NCI-H1930 (cell line): ENCODE measurements at places on chromosomes 3 and 15.

DNA sequence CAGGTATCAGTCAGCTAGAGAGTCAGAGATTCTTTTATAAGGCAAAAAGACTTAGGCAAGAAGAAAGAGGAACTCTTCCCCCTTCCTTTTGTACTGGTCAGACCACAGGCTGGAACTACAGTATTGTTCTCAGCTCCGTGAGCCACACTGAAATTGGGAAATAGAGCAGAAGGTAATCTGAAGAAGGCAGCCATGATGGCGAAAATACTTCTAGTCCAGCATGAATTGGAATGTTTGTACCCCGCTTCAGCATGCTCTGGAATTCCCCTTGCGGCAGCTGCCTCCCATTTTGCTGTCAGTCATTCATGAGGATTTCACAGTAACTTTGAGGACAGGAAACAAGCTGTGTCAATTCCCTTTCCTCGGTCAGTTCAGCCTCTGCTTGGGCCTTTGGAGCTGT lies 96.2 kb downstream of the CORO2B start:
- no peak for DNase-seq

DNA sequence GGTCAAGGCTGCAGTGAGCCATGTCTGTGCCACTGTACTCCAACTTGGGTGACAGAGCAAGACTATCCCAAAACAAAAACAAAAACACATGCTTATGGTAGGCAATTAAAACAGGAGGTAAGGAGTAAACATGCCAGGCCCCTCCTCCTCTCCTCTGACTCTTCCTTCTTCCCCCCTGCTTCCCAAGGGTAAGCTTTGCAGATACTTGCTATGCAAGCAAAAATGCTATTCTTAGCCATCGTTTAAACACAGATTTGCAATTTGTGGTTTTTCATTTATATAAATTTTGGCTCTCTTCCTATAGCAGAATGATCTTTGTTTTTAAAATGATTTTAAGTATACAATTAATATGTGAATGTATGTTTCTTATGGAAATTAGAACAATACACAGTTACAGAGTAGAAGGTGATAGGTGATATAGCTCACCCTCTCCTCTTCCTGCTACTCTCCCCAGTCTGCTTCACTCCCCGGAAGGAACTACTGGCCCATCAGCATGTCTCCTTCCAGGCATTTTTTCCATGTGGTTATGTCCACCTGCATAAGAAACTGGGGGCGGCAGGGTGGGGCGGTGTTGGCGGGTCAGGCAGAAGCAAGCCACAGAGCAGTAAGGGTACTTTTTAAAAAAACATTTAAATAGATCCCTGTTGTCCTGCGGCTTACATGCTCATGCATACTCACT lies 42.1 kb downstream of the IGF1R start:
- no peak for DNase-seq

DNA sequence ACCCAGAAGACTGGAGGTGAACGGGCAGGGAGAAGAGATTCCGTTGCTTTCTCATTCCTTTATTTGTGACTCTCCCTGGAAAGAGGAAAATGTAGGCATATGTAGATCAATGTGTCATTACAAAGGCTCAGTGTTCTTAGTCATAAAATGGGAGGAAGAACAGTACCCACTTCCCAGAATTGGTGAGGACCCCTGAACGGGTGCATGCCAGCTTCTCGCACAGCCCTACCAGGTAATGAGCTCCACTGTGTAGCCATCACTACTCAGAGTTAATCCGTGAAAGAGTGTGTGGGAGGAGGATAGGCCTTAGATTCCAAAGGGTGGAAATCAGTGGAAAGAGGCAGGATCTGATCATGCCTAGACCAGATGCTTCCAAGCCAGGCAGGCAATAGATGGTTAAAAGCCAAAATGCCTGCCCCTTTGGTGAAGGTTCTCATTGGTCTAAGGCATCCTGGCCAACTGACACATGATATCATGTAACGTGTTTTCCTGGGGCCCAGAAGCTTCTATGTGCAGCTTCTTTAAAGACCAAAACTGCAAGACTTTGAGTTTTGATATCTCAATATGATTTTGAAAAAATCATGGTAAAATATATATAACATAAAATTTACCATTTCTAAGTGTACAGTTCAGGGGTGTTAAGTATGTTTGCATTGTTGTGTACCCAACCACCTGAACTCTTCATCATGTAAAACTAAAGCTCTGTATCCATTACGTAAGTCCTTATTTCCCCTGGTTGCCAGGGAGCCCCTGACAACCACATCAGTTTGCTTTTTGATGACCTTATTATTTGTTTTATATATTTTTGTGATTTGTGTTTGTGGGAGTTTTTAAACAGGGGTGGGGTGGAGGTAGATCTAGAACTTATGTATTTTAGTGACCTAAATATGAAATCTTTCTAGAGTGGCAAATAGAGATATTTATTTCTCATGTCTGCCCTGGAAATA lies 402.2 kb upstream of the CFAP20DC start:
- no peak for DNase-seq

- DNase-seq = no peak
Observed at GRCh38 chr3:279325-279724, 82.8 kb downstream of the CHL1 start.

DNA sequence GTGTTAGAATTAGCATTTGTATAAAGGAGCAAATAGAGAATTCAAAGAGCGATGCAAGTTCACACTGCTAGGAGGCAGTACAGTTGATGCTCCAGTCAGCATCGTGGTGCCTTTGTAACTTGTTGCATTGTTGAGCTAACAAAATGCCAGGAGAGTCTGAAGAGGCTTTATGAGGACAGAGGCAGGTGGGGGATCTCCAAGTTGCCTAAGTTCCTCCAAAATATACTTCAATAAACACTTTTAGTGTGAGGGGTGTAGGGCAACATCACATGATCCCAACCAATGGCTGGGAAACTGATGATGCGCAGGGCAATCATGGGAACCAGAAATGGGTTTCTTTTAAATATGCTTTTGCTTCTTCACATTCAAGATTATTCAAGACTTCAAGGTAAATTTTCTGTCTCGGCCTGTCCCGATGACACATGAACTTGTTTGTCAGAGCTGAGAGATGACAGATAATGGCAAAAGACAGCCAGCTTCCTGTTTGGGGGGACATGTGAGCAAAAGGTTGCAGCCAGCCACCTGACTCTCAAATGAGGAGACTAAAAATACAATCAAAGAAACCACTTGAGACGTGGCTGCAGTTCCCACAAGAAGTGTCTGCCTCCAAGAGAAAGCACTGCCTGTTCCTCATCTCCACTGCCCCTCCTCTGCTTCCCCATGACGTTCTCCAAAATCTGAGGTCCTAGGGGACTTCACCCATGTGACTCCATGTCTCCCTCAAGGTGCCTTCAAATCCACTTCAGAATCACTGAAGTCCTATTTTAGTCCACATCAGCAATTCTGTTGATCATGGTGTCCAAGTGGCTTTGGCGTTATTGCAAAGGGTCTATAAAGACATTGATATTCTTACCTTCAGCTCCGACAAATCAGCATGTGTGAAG lies 39.3 kb downstream of the KLHL6 start:
- no peak for DNase-seq

DNA sequence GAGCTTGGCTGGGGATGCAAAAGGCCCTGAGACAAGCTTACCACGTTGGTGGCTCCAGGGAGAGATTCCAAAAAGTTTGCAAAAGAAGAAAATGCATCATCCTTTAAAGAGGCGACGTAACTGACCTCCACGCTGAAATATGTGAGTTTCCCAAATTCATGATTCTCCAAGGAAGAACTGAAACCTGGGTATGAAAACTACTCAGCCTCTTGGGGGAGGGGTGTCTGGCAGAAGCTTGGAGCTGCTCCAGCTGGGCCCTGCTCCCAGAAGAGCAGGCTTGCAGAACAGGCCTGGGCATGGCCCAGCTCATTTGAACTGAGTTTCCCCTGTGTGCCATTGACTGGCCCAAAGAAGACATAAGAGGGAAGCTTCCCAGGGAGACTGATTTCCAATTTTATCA lies 20.5 kb downstream of the CPN2 start:
- no peak for DNase-seq

GRCh38 chr3:110799271-110799670 lies 272.3 kb upstream of the NECTIN3 start:
- DNase-seq = no peak

DNA sequence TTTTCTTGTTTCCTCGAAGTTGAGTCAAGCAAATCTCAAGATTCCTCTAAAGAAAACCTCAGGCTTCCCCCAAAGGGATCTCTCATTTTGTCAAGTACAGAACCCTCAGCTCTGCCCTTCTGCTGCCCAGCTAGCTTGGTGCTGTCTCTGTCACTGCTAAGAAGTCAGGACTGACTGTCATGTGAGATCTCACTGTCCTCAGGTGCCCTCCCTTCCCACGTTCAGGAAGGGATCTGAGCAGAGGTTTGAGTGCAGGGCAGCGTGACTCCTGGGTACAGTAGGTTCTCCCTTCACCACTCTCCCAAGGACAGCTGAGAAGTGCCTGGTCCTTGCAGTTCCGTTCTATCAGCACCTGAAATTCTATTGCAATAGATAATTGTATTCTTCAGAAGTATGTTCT lies 229.7 kb downstream of the SLCO3A1 start:
- DNase-seq = no peak

DNA sequence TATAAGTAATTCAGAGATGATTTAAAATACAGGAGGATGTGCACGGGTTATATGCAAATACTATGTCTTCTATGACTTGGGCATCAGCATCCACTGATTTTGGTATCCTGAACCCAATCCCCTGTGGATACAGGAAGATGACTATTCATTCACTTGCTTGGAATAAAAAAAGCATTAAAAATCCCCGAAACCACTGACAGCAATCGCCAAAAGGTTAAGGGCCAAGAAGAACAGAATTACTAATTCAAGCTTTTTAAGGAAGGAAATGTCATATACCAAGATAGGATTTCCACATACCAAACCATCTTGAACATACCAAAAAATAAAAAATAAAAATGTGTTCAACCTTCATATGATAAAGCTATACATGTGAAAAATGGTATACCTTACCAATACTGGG lies 93.7 kb downstream of the DLG1 start:
- DNase-seq = no peak

- no peak for DNase-seq
Observed at GRCh38 chr15:73493922-73494321, 51.0 kb downstream of the REC114 start.

DNA sequence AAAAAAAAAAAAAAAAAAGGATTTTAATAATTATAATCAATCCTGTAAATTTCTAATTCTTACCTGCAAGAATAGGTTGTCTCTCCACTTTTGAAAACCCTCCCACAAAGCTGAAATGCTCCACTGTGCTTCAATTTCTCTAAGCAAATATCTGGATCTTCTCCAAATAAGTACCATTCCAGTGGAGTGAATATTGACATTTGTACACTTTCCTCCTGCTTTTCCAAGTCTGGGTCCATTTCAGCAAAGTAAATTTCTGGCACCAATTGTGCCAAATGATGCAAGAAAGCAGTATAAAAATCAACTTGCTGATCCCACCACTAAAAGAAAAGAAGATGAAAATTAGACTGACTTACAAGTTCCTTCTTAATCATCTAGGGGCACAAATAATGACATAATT lies 19.9 kb downstream of the UBR1 start:
- no peak for DNase-seq

DNA sequence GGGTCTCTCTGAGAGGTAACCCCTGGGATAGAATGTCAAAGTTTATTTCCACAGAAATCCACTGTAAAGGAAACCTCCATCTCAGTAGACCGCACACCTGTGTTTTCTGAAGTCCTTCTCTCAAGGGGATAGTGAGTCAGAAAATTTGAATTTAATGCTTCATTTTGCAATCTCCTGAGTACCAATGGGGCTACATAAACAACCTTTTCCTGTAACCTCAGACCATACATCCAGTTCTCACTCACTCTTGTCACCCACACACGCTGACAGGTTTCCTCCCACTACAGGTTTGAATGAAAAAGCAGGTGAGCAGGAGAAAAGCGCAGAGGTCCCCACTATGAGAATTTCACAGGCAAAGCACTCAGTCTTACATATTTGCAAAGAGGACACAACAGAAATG lies 165.3 kb upstream of the MCTP2 start:
- DNase-seq = no peak

DNA sequence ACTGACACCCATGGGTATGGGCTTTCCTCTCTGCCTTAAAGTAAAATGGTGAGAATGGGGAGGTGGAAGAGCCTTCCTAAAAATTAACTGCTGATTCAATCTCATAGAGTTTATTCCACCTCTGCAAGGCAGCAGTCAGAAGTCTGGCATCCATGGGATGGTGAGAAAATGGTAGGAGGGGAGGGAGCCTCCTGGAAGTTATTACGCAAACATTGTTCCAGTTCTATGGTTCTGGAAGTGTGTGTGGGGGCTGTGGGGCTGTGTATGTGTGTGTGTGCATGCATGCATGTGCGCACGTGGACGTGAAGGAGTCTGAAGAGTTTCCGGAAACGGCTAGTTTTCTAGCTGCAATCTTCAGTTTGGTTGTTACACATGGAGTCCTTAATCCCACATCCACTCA lies 177.6 kb downstream of the KCNAB1 start:
- no peak for DNase-seq

GRCh38 chr15:73697033-73697467 lies 12.9 kb downstream of the CD276 start:
- DNase-seq = no peak

DNA sequence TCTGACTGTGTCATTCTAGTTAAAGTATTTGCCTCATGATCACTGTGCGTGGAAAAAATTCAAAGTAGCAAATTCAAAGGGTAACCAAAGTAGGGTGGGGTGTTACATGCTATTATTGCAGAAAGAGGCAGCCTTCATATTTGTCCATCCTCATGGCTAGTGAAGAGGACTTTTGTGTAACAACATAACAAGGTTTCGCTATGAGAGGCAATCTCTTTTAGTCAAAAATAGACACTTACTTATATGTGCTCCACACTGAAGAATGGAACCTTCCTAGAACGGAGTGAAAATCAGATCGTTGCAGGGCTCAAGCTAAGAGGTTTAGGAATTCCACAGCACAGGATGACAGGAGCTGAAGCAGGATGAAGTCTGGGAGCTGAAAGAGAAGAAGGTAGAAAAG lies 345.1 kb upstream of the CBLB start:
- no peak for DNase-seq

- DNase-seq = no peak
Observed at GRCh38 chr15:85444122-85444745, 63.8 kb downstream of the AKAP13 start.

DNA sequence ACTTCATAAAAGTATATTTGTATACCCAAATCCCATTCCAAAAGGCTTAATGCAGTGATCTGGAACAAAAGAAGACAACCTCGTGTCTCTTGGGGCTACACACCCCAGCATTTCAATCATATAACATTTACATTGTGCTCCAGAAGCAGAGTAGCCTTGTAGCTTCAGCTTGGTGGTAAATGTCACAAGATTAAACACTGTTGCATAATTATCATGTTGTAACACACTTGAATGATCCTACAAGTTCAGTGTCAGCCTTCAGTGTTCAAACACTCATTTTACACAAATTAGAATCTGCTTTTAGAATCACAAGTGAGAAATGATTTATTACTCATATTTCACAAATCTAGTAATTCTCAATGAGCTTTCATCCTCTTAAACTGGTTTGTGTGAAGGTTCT lies 122.6 kb downstream of the CNTN3 start:
- DNase-seq = no peak

DNA sequence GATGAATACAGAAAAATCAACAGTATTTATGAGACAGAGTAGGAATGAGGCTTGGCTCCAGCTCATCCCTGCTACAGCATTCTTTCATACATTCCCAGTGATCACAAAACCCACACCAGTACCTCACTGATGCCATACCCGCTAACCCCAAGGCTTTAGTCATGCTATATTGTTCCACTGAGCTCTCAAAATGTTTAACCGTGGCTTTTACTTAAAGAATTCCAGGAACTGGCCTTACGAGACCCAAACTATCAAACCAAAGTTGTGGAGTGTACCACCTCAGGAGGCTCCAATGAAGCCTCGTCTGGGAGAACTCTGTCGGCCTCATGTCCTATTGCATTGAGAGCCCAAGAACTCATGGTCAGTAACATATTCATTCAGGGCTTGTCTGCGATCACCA lies 278.9 kb downstream of the ULK4 start:
- no peak for DNase-seq
